Activated CD4-positive, alpha-beta memory T cell treated with anti-CD3 and anti-CD28 coated beads for 36 hours (primary cell): ENCODE measurements at places on chromosomes 1 and 21.

DNA sequence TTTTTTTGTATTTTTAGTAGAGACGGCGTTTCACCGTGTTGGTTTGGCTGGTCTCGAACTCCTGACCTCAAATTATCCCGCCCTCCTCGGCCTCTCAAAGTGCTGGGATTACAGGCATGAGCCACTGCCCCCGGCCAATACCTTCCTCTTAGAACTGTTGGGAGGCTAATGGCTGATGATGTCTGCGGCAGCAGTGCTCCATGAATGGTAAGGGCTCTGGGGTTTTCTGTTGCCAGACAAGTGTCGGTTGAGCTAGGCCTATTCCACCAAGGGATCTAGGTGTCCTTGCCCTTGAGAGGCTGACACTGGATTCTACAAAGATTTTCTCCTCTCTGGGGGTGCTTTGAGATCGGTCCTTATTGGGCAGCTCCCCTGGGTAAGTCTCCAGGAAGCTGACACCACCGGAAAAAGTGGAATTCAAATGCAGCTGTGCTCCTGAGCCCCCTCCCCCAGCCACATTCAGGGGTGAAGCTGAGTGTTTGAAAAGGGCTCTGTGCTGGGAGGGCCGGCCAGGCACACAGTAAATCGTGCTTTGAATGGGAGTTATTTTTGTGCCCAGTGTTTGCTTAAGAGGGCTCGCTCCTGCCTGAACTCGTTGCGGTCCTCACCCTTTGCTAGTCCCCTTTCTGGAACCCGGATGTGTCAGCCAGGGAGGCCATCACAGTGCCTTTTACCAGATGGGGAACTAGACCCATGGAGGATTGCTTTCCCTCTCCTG, 5.2 kb downstream of the SOX13 start:
- no peak for DNase-seq

- DNase-seq: no peak
These were observed 3.6 kb upstream of the SERBP1 start for GRCh38 chr1:67433837-67434236.

DNA sequence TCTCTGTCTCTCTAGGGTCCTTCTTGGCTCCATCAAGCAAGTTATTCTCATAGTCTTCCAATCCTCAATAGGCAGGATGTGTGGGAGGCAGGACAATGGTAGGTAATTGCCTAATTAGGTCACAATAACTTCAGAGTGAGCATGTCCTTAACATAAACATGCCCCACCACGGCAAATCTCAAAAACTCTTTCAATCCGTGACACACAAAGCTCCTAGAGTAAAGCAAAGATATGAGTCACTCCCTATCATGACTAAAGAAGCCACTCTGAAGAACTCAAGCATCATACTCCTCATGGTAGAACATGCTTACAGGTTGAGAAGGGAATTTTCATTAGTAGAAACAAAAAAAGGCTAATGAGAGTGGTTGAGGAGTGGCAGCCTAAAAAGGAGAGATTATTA, 4.9 kb downstream of the HAO2 start:
- no peak for DNase-seq

DNA sequence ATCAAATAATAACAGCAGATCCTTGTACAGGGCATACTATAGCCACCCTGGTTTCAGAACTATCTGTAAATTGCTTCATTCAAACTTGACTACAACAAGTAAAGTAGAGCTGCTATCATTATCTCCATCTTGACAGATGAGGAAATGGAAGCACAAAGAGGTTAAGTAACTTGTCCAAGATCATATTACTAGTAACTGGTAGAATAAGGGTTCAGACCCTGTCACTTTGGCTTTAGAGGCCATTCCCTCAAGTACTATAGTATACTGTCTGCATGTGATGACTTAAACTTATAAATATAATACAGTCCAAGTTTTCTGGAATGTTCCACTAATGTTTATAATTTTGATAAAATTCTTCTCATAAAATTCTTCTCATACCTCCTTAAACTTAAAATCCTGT, 24.8 kb downstream of the PGM1 start:
- no peak for DNase-seq
